ENCODE measurements at places on chromosomes 5 and 9.

GRCh38 chr5:76388236-76388635, 14.8 kb upstream of the IQGAP2 start:
- DNase-seq, result no peak

DNA sequence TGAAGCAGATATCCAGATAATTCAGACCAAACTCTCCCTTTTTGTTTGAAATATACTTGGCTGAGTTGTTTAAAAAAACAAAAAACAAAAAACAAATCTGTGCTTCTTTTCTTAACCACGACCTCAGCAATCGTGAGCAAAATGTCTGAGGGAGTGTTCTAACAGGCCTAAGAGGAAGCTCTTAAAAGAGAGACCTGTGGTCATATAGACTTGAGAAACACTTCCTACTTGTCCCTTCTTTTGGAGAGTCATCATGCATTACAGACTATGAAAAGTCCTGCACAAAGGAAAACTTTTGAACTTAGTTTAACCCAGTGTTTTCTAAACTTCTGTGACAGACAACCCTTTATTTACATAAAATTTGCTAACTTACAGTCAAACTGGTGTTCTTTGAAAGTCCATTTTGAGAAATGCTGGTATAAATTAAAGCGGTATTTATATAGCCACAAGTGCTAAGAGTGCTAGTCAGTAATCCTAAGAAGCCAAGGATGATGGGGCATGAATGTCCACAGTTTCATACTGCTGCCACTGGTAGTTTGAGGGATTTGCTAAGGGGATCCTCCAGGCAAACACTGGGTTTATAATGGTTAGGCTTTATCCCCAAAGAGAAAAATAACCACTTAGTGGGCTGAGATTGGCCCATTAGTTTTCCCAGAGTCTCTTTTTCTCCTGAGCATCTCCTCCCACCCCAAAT, 199.8 kb downstream of the LRRC70 start:
- DNase-seq, result peak; percentile 5

GRCh38 chr9:2610985-2611384, 10.6 kb upstream of the VLDLR start:
- no peak for DNase-seq

- DNase-seq, result no peak
These were observed 59.5 kb upstream of the FBXL7 start for GRCh38 chr5:15440434-15440833.

DNA sequence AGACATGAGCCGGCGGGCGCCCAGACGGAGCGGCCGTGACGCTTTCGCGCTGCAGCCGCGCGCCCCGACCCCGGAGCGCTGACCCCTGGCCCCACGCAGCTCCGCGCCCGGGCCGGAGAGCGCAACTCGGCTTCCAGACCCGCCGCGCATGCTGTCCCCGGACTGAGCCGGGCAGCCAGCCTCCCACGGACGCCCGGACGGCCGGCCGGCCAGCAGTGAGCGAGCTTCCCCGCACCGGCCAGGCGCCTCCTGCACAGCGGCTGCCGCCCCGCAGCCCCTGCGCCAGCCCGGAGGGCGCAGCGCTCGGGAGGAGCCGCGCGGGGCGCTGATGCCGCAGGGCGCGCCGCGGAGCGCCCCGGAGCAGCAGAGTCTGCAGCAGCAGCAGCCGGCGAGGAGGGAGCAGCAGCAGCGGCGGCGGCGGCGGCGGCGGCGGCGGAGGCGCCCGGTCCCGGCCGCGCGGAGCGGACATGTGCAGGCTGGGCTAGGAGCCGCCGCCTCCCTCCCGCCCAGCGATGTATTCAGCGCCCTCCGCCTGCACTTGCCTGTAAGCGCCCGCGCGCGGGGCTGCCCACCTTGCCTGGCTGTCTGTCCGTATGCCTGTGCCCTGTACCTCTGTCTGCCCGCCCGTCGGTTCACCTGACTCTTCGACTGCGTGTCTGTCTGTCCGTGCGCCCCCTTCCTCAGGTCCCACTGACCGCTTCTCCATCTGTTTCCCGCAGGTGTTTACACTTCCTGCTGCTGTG, 412 bp downstream of the FGF18 start:
- DNase-seq, result no peak

DNA sequence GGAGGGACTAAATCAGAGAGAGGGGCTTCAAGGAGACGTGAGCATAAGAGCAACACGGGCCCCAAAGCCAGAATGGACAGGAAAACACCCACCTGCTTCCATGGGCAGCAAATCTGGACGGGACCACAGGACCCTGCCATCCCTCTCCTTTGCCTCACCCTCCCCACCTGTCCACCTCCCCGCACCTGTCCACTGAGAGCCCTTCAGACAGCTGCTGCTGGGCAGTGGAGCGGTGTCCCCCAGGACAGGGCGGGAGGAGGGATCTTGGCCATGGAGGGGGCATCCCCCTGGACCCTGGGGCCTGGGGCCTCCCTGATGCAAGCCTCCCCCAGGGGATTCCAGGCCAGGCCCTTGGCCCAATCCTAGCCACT, 2.6 kb downstream of the CCDC183 start:
- no peak for DNase-seq

- no peak for DNase-seq
These were observed 9.2 kb downstream of the LHX2 start for GRCh38 chr9:124020520-124021384.

GRCh38 chr5:79793722-79794121, 104.1 kb downstream of the CMYA5 start:
- no peak for DNase-seq

- no peak for DNase-seq
These were observed 617 bp downstream of the PTPN3 start for GRCh38 chr9:109497226-109498153.

DNA sequence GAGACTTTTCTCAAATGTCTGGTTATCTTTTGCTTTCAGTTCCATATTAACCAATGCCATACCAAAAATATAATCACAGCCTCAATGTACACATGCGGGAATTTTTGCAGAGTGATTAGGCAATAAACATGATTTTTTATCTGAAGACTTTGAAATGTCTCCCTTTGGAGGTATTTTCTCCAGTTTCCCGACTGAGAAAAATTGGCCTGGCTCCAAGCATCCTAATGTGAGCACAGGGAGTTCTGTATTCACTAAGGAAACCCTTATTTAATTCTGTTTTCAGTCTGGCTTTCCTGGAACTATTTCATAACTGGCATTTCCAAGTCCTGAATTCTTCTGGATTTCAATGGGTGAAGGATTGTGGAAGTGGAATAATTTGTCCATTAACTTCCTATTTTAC, 8.5 kb downstream of the HCN1 start:
- no peak for DNase-seq

DNA sequence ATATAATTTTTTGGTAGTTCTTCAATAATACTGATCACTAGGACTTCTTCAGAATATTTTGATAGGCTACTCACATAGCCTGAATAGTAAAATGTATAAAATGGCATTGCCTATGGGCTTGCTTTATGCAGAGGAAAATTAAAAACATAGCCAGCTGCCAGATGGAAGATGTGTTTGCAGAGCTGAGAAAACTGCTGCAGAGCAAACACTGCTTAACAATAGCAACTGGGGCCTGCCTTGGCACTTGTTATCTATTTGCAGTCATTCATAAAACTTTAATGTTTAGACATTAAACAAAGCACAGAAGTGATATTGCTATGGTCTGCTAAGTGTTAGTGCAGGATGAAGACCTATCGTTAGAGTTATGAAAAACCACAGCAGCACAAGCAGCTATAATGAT, 151.5 kb upstream of the SMC2 start:
- DNase-seq, result no peak

- no peak for DNase-seq
These were observed 1.3 kb upstream of the LHX2 start for GRCh38 chr9:124010303-124010664.

DNA sequence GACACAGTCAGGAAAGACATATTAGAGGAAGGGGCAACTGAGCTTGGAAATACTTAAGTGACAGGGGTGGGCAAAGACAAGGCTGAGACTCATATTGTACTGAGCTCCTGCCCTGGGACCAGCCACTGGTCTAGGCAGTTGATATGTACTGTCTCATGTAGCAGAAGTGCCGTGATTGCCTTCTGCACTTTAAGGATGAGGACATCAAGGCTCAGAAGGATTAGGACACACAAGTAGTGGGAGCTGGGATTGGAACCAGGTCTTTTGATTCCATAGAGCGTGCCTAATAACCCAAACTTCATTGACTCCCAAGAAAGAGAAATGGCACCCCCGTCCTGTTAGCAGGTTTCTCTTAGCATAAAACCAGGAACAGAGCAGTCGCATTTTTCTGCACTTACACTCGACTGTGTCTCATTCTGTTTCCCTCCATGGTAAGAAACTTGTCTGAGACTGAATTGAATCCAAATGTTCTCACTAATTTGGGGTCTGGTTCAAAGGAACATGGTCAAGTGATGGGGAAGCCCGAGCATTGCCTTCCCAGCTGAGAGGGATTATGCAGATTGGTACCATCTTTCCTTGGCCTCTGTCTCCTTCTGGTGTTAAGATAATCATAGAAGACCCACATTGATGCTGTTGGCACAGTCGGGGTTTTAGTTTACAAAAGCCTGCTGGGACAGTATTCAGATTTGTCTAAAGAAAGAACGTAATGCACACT, 70.4 kb downstream of the ANGPTL2 start:
- DNase-seq, result no peak

DNA sequence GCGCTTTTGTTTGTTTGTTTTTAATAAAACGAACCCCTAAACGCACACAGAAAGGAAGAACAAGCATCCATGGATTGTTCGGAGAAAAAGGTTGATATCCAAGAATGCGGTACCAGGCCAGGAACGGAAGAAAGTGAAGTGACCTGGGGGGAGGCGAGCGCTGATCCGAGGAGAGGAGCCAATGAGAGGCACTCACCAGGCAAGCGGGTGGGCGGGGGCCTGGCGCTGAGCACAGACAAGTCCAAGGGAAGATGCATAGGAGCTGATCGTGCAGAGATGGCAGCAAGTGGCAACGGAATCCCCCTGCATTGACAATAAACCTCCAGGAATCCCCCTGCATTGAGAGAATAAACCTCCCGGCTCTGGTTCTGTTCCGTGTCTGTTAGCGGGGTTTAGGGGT, 8.4 kb downstream of the OBP2B start:
- DNase-seq, result no peak

DNA sequence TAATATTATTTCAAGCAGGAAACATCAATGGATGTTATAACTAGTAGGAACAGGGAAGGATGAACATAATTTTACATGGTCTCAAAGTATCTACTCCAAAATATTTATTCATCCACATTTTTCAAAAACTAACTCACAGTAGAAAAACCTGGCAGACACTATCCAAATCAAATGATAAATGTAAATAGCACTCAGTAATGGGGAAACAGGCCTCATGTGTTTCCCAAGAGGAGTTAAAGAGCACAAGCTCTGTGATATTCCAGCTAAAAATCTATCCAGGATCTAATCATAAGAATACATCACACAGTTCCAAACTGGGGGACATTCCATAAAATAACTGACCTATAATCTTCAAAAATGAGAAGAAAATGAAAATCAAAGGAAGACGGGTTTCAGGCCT, 443.1 kb downstream of the ZNF608 start:
- DNase-seq, result no peak

- no peak for DNase-seq
These were observed 268.1 kb downstream of the FSTL4 start for GRCh38 chr5:133344266-133344665.

DNA sequence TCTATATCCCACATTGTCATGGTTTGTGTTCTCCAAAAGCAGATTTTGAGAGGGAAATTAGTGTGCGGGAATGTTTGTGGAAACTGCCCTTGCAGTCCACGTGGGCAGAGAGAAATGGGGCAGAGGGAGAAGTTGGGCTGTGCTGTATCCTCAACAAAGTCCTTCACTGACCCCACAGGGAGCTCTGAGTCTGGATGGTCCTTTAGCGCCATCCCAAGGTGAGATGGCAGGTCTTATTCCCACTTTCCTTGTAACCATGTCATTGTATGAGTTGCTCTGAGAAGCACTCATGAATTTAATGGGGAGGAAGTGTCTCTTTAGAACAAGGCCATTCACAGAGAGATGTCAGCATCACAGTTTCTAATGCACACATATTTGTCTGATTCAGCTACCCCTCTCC, 127.1 kb downstream of the ANKRD18B start:
- no peak for DNase-seq

- DNase-seq, result no peak
These were observed 19.3 kb upstream of the ADAM19 start for GRCh38 chr5:157594675-157595459.

DNA sequence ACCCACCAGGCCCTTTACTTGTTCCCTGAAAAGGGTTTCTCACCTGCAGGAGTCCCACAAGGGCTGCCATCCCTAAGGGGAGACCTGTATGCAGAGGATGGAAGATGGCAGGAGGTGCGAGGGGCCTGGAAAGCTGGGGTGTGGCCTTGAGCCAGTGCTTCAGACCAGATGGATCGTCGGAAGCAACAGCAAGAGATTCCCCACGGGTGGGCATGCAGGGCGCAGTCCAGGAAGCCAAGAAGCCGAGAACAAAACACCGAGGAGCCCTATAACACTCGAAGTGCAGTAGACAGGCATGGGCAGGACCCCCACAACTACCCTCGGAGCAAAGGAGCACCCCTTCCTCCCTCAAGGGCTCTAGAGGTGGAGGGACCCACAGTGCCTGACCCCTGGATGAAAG, 24.7 kb upstream of the FRRS1L start:
- DNase-seq, result no peak

DNA sequence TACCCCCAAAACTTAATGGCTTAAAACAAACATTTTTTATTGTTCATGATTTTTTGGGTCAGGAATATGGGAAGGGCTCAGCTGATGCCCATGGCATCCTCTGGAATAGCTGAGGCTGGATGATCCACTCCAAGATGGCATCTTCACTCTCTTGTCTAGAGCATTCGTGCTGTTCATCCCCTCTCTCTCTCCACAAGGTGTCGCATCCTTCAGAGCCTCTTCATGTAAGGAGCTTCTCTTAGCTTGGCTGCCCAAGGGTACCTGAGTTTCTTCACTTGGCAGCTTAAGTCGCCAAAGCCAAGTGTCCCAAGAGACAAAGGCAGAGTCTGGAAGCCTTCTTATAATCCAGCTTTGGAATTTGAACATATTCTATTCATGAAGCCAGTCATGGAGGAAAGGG, 294.7 kb downstream of the CHSY3 start:
- DNase-seq, result peak; percentile 27

GRCh38 chr9:117492476-117492875, 77.6 kb upstream of the ASTN2 start:
- no peak for DNase-seq

- no peak for DNase-seq
These were observed 3.8 kb downstream of the PCDH1 start for GRCh38 chr5:141874262-141874964.

DNA sequence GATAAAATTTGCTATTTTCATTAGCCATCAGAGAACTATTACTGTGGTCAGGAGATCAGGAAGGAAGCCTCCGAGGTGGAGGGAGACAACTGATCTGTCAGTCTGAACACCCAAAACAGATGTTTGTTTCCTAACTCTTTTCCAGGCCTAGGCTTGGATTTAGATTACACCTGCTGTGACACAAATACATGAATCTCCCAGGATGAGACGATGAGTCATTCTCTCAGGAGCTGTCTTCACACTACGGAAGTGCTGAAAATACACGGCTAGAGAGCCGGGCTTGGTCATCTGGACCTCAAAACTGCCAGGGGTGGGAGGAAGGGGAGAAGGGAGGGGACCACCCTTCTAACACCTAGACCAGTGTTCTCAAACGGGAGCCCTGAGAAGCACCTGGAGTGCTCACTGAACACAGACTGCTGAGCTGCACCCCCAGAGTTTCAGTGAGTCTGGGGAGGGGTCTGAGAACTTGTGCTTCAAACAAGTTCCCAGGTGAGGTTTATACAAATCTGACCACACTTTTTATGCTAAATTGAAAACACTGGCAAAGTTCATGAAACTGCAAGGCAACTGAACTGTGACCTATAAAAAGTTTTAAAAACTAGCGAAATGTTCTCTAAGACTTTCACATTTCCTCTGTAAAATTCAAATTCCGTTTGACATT, 80.3 kb upstream of the EQTN start:
- DNase-seq, result no peak

GRCh38 chr5:1634337-1634661, 110.5 kb upstream of the LPCAT1 start:
- DNase-seq, result no peak

Measured in mesenchymal stem cell (in vitro differentiated cells and primary cell).